ENCODE measurements at places on chromosomes 1 and 21.
A peak's percentile ranks its signal among the peaks of the same experiment; 100 is the strongest.

- DNase-seq, result no peak
These were observed 37.8 kb downstream of the GPA33 start for GRCh38 chr1:167052389-167052788.

DNA sequence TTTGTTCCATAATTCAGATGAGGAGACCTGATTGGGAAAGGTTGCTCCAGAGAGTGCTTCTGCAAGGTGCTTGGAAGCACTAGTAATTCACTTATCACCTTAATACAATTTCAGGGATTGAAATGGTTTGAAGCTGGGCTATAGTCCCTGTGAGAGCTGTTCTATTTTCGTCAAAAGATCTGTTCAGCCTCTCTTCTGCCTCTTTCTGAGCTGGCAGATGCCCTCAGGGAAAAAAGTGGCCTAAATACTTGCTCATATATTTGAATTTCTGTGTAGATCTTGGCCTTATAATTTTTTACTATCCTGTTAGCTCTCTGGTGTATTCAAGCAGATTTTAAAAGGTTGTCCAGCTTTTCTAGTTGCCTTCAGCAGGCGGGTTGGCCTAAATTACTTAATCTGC lies 22.3 kb downstream of the C1orf146 start:
- DNase-seq, result no peak

GRCh38 chr1:226625832-226626576 lies 77.4 kb downstream of the STUM start:
- DNase-seq, result no peak

DNA sequence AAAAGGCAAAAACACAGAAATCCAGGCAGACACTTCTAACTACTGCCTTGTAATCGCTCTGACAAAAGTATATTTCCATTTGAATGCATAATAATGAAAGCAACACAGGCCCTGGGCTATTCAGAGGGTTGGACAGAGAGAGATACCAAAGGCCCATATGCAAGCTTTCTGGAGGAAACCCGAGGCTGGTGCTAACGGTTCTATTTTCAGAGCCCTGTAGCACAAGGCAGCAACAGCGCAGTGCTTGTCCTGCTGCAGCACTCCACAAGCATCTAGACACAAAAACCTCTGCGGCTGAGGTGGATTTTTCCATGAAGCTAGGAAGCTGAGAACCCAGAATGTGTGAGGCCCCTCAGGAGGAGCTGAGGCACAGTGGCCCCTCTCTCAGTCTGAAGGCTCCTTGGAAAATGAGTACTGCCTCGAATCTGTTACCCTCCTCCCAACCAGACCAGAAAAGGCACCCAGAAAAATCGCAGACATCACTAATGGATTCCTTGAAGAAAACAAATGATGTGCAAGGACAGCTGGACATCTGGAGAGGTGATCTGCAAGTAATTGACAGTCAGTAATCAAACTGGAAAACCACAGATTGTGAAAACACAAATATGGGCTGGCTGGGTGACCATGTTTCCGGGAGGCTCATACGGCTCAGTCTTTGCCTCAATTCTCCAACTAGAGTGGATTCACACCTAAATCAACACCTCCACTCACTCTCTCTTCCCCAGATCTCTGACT lies 54.0 kb downstream of the COLGALT2 start:
- DNase-seq, result no peak

GRCh38 chr1:241591317-241591716 lies 48.9 kb downstream of the CHML start:
- DNase-seq, result peak; percentile 24

- DNase-seq, result no peak
These were observed 322.1 kb upstream of the TMPRSS15 start for GRCh38 chr21:18725653-18726052.

DNA sequence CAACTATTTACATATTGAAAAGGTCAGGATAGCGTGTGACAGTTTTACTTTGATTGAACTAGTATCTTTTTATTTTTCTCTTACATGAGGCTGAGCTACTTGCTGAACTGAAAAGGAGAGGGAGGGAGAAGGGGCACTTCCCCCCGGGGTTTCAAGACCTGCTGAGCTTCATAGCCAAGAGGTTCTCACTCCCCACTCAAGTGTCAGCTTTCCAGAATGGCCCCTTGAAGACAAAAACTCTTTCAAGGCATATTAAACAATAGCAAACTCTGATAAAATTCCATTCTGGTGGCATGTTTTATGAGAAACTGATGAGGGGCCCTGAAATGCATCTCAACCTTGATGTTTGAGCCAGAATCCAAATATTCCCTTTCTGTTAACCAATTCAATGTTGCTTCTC lies 143.0 kb downstream of the KAZN start:
- no peak for DNase-seq

DNA sequence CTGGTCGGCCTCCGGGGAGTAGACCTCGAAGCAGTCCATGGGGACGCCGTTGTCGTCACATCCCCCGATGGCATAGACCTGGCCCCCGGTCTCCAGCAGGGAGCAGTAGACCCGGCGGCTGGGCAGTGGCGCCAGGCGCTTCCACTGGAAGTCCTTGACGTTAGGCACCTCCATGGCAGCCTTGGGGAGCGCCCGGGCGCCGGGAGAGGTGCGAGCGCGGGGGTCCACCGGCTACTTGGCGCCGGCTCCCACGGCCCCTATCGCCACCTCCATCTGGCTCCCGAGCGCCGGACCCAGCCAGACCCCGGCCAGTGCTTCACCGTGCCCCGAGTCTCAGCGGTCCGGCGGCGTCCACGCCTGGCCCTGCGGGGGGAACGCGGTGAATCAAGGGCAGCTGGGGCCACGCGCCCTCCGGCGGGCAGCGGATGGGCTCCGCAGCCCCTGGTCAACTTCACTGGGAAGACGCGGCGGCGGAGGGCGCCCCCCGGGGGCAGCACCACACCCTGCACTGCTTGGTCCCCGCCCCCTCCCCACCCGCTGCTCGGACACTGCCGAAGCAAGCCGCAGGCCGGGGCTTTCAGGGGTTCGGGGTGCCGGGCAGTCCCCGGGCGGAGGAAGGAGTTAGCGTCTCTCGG lies 13.2 kb downstream of the KLHDC8A start:
- no peak for DNase-seq

- DNase-seq, result no peak
These were observed 38.2 kb downstream of the KCNAB2 start for GRCh38 chr1:6083801-6084446.
